Fibroblast of mammary gland (primary cell): ENCODE measurements at places on chromosomes 4 and X.

DNA sequence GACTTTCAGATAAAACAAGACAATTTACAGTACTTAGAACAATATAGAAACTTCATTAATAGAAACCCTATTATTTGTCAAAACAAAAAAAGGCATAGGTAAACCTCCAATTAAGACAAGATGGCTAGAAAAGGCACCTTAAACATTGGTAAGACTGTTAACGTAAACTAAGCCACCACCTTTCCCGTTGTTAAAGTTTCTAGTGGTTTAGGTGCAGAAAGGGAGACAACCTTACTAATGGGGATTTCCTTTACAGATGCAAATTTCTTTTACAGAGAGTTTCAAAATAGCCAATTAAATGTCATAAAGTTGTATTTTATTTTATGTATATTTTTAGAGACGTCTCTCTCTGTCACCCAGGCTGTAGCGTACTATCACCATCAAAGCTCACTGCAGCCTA is 7.5 kb upstream of the NXF3 start:
- no peak for DNase-seq

DNA sequence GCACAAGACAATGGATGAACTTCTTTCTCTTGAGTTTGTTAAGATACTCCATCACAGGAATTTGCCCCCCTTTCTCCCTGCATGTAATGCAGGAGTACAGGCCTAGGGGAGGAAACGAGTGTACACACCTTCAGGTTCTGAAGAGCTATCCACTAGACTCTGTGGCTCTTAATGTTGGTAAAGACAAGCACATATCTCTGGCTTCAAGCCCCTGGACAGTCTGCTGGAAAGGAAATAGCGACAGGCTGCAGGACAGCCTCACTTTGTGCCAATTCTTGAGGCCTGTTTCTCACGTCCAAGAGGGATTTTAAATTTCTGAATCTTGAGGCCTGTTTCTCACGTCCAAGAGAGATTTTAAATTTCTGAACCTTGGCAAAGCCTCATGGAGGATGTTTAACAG is 87.1 kb downstream of the RLIM start:
- no peak for DNase-seq

GRCh38 chr4:63556332-63556731 is 852.9 kb downstream of the TECRL start:
- DNase-seq = no peak

DNA sequence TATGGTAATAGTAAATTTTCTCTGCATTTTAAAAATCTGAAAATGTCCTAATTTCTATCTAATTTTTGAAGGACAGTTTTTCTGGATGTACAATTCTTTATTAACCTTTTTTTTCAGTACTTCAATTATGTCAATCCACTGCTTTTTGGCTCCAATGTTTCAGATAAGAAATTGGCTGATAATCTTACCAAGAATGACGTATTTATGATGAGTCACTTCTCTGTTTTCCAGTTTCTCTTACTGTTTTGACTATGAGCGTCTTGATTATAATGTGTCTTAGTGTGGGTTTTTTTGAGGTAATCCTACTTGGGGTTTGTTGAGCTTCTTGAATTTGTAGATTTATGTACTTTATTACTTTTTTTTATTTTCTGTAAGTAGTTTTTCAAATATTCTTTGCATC is 47.2 kb downstream of the UGT2B11 start:
- DNase-seq = peak; percentile 7

- DNase-seq = no peak
Measured at GRCh38 chrX:40010550-40011321, 87.0 kb downstream of the BCOR start.

- DNase-seq = no peak
Measured at GRCh38 chr4:110634350-110635162, 11.7 kb upstream of the PITX2 start.

DNA sequence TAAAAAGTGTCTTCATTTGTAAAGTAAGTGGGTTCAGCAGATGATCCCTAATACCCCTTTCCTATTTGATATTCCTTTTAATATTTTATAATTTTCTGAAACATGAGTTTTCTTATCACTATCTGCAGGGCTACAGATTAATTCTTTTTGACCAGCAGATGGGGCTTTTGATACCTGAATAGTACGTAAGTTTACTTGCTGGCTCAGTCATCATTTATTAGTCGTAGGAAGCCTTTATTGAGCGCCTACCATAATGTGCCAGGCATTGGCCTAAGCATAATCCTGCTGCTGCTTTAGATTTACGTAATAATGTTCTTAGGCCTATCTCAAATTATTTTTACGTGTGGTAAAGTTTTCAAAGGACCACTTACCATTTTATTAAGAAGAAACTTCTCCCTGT is 33.1 kb downstream of the OSTC start:
- peak; percentile 56 for DNase-seq

GRCh38 chrX:139382529-139382928 is 148.0 kb upstream of the F9 start:
- DNase-seq = no peak

- DNase-seq = no peak
Measured at GRCh38 chr4:89660444-89661172, 176.4 kb downstream of the SNCA start.

DNA sequence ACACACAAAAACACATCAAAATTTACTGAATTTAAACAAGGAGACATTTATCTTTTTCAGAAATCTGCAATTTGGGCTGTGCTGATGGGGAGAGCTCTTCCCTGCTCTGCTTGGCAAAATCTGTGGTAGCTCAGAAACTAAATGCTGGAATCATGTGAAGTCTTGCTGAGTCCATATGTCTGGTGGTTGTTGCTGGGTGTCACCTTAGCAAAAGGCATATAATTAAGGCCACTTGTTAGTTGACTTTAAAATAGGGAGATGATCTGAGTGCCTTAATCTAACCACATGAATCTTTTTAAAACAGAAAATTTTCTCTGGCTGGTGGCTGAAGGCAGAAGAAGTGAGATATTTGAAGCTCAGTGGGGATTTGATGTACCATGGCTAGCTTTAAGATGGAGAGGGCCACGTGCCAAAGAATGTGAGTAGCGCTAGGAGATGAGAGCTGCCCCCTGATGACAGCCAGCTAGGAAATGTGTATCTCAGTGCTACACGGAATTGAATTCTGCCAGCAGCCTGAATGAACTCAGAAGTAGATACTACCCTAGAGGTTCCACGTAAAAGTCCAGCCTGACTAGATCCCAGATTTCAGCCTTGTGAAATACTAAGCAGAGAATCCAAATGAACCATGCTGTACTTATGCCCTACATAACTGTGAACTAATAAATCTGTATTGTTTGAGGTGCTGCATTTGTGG is 7.6 kb upstream of the GUF1 start:
- DNase-seq = no peak

GRCh38 chr4:73341454-73341853 is 62.6 kb upstream of the ALB start:
- DNase-seq = peak; percentile 76

DNA sequence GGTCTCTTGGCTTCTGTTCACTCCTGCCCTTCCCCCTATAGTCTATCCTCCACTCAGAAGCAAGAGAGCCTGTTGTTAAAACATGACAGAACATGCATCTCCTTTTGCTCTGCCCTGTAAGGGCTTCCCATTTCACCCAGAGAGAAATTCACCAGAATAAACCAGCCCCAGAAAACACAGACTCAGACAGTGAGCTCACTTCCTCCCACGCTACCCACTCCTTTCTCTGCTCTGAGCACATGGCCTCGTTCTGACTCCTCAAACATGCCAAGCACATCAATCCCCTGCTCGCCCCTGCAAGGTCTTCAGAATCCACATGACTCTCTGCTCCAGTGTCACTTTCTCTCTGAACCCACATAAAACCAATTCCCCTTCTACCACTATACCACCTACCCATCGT is 50.4 kb downstream of the MID1 start:
- DNase-seq = peak; percentile 56

DNA sequence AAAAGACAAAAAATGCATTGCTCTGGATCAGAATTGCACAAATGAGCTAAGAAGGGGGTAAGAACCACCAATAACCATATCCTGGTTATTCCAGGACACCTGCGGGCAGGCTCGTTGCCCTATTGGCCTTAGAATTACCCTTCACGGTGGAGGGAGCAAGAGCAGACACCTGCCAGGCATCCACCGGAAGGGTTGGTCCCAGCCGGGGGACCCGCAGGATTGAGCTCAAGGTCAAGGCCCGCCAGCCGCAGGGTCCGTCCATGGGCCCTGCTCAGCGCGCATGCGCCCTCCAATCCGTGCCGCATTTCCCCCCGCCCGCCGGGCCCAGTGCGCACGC is 575 bp downstream of the SLC25A6 start:
- no peak for DNase-seq

DNA sequence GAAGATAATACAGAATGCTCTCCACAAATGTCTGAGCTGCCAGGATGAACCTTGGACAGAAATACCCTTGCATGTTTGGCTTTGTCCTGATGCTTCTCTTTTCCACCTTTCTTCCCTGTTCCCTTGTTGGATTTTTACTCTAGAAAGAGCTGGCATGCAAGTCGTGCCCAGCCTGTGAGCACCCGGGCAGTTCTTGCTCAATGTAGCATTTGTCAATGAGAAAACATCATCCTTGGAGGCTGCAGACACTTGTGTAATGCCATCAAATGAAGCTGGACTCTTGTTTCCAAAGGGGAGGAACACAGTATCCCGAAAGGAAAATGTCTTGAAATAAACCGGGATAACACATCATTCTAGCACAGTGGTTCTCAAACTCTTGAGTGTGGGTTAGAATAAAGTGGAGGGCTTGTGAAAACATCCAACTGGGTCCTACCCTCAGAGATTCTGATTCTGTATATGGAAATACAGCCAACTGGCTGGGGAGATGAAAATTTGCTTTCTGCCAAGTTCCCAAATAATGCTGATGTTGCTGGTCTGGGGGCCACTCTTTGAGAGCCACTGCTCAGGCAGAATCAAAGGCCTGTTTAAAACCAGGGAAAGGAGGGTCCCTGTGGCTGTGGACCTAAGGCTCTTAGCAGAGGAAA is 237.2 kb downstream of the SPATA18 start:
- DNase-seq = no peak
